ENCODE measurements at places on chromosomes 7 and 10. TPM values are rescaled to one million over a fixed set of nuclear protein-coding genes. Genes with fewer than 3 reads are reported as not detected.

DNA sequence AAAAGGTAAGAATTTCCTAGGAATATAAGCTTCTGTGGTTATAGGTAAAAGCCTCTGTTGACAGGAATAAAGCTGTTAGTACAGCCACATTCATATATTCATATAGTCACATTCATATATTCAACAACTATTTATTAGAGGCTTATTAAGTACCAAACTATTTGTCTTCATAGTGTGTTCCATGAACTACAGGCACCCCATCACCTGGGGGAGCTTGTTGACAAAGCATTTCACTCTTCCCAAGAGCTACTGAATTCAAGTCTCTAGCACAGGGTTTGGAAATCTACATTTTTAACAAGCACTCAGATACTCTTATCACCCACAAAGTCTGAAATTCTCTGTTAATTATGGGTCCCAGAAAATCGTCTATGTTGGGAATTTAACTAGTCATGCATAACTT is 110.6 kb downstream of the RNLS start:
- H3K27me3 ChIP-seq: no peaks in the 10 kb centered on the region
- no peaks in the 10 kb centered on the region for H3K4me1 ChIP-seq
- no peak overlapping the region for H3K4me3 ChIP-seq
- no peak overlapping the region for H3K27ac ChIP-seq
- no peaks in the 10 kb centered on the region for H3K36me3 ChIP-seq

- H3K4me3 ChIP-seq: no peak overlapping the region
- H3K4me1 ChIP-seq: no peaks in the 10 kb centered on the region
- no peaks in the 10 kb centered on the region for H3K36me3 ChIP-seq
- no peak overlapping the region for H3K27ac ChIP-seq
Observed at GRCh38 chr10:76563286-76563685, 1074.3 kb downstream of the KCNMA1 start.

GRCh38 chr10:59907918-59908807 is 1.8 kb upstream of the CCDC6 start:
- peak overlapping the region; percentile 85 for H3K4me3 ChIP-seq
- H3K36me3 ChIP-seq: no peaks in the 10 kb centered on the region
- H3K4me1 ChIP-seq: peaks cover 48% of the 10 kb centered on the region
- H3K27me3 ChIP-seq: no peaks in the 10 kb centered on the region
- DNase-seq: peak; percentile 27
- H3K27ac ChIP-seq: peak overlapping the region; percentile 96

DNA sequence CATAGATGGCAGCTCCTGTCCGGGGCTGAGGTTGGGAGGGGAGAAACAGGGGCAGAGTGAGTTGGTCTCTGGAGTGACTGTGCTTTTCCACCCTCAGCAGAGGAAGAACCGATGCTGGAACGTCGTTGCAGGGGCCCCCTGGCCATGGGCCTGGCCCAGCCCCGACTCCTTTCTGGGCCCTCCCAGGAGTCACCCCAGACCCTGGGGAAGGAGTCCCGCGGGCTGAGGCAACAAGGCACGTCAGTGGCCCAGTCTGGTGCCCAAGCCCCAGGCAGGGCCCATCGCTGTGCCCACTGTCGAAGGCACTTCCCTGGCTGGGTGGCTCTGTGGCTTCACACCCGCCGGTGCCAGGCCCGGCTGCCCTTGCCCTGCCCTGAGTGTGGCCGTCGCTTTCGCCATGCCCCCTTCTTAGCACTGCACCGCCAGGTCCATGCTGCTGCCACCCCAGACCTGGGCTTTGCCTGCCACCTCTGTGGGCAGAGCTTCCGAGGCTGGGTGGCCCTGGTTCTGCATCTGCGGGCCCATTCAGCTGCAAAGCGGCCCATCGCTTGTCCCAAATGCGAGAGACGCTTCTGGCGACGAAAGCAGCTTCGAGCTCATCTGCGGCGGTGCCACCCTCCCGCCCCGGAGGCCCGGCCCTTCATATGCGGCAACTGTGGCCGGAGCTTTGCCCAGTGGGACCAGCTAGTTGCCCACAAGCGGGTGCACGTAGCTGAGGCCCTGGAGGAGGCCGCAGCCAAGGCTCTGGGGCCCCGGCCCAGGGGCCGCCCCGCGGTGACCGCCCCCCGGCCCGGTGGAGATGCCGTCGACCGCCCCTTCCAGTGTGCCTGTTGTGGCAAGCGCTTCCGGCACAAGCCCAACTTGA is 2.7 kb downstream of the REPIN1 start:
- no peaks in the 10 kb centered on the region for H3K36me3 ChIP-seq
- H3K4me1 ChIP-seq: peaks cover 63% of the 10 kb centered on the region
- no peak overlapping the region for H3K4me3 ChIP-seq
- no peak for DNase-seq

GRCh38 chr10:59971915-59972314 is 65.6 kb upstream of the CCDC6 start:
- H3K4me3 ChIP-seq: no peak overlapping the region
- H3K36me3 ChIP-seq: no peaks in the 10 kb centered on the region
- no peak overlapping the region for H3K27ac ChIP-seq
- no peaks in the 10 kb centered on the region for H3K4me1 ChIP-seq
- DNase-seq: no peak

ASB10 gene
- polyA plus RNA-seq: not detected

GDF2 gene
- not detected for polyA plus RNA-seq

UFSP1 gene
- polyA plus RNA-seq: 1.7 TPM

Data from naive thymus-derived CD8-positive, alpha-beta T cell (primary cell).